ENCODE measurements at places on chromosomes 16 and 17.

DNA sequence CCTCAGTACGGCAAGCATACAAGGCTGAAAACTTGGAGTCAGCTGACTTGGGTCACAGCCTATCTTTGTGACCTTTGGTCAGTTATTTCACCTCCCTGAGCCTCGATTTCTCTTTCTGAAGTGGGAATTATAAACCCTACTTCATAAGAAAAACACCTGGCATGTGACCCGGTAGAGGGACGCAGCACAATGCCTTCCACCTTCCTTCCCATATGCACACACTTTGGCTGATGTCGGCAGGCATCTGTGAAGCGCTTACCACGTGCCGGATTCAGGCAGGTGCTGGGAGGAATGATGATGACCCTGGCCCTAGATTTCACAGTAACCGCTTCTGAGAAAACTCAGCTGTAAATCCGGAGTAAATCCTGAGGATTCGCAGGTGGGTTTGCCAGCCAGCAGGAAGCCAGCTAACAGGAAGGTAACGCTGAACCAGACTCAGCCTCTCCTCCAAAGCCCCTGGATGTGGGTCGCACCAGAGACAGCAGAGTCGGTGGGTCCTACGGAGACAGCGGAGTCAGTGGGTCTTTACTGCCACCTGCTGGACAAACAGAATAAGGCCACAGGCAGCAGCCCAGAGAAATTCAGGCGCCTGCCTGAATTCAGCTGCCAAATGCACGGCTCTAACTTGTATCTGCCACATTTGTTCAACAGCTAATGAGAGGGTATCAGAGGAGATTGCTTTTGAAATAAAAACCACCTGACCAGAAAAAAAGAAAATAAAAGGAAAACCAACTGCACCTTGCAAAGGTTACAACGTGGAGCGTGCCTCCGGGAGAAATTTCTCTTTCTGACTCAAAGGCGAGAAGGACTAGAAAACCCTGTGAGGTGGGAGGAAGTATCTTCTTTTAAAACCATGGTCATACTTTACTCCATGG lies 16.6 kb downstream of the COPRS start:
- DNase-seq, result peak; percentile 88

DNA sequence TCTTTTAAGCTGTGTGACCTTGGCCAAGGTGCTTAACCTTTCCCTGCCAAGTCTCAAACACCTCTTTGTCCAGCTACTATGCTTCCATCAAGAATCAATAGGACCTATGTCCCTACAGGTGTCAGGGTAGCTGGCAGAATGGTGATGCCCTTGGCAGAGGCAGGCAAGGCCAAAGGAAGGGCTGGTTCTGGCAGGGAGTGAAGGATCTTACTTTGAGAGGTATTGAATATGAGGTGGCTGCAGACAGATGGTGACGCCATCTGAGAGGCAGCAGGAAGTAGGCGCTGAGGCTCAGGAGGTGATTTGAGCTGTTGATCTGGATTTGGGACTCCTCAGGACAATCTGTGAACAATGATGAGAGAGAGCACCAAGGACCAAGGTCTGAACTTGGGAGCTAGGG lies 12.5 kb downstream of the ABCC3 start:
- DNase-seq, result no peak

GRCh38 chr16:84670063-84670462 lies 21.8 kb downstream of the KLHL36 start:
- no peak for DNase-seq

GRCh38 chr16:58507963-58508670 lies 7.2 kb upstream of the SETD6 start:
- no peak for DNase-seq

DNA sequence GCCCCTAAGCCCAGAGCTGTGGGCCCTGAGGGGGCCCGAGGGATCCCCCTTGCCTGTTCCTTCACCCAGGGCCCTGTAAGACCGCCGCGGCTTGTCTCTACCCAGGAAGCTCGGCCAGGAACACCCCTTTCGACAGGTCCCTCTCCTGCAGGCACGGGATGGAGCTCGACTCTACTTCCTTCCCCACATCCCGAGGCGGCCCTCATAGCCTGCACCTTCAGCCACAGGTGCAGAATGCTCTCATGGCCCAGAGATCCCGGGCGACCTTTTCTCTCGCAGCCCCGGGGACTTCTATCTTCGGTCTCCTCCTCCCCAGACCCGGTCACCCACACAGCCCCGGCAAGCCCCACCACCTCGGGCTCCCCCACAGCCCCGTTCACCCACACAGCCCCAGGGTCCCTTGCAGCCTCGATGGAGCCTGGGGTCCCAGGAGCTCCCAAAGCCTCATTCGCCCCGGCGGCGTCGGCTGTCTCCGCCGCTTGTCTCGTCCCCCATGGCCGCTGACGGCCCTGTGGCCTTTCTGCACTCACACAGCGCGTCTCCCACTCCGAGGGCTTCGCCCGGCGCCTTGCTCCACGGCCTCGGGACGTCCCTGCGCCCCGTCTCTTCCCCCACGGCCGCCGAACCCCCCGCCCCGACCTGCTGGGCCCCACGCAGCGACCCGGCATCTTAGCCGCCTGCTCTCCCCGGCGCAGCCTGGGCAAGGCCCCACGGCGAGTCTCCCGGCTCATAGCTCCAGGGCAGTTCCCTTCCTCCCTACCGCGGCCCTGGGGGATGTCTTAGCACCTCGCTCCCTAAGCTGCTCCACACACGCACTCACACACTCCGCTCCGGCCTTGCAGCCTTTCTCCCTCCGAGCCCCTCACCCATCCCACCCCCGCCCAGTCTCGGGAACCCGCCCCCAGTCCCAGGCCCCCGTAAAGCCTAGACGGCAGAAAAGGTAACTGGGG lies 650 bp downstream of the KIAA0753 start:
- DNase-seq, result peak; percentile 66

GRCh38 chr16:48958681-48959080 lies 323.0 kb downstream of the CBLN1 start:
- DNase-seq, result no peak

DNA sequence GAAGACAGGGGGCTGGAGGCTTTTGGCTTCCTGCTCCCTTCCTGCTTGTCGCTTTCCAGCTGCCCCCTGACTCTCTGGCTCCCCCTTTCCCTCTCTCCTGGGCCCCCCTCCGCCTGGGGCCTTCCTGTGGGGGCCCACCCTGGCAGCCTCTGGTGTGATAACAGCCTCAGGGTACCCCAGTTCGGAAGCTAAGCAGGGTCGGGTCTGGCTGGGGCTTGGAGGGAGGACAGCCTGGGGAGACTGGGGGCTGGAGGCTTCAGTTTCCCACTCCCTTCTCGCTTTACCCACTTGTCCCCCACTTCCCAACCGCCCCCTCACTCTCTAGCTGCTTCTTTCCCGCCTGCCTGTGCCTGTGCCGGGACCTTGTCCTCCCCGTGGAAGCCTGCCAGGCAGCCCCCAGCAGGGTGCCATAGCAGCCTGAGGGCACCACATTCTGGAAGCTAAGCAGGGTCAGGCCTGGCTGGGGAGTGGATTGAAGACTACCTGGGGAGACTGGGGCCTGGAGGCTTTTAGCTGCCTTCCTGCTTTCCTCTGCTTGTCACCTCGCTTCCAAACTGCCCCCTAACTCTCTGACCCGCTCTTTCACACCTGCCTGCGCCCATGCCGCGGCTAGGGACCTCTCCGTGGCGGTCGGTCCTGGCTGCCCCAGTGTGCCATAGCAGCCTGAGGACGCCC lies 2275.5 kb downstream of the TP53TG3F start:
- DNase-seq, result no peak

- no peak for DNase-seq
Measured at GRCh38 chr17:81118308-81119221, 46.7 kb upstream of the PVALEF start.

DNA sequence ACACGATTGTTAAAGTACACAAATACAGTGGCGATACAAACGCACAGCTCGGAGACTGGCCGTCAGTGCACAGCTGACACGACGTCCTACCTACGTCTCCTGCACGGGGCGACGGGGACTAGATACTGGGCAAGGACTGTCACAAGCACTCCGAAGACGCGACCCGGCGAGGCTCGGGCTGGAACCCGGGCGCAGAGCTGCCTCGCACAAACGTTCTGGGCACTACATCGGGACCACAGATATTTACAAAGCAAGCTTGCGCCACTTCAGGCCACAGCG lies 13.8 kb downstream of the SLC16A3 start:
- DNase-seq, result no peak

DNA sequence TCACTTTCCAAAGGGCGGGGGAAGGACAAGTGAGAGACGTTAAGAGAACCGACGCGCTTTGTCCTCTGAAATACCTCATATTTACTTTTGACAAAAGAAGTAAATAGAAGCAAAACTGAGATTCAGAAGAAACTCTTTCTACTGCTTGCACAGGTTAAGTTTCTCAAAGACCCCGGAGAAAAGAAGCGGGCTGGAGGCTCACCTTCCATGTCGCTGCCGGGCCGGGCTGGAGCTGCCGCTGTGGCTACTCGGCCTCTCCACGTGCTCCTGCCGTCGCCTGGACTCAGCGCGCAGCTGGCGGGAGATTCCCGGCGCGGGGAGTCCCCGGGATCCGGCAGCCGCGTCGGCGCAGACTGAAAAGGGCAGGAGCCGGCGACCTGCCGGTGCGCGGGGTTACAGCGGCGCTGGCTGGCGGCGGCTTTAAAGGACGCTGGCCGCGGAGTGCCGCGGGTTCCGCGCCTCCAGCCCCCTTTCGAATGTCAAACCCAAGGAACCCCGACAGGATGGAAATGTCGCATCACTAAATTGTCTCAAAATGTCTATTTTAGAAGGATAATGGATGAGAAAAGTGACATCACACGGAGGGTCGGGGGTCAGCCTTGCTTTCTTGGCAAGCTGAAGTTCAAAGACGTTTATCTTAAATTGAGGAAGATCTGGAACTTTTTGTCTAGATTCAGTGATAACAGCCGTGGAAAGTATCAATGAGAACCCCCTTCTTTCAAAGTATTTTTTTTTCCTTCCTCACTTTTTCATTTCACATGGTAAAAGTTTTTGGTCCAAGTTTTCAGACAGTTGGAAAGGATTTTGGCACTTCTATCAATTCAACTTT lies at the start of gene IKZF3:
TSS of gene IKZF3 (minus strand) at position 395 of the 829 bp plus-strand sequence. CDS start at position 209, 186 bp downstream.
- peak; percentile 35 for DNase-seq

GRCh38 chr16:23485841-23486240 lies 24.5 kb downstream of the GGA2 start:
- no peak for DNase-seq

- no peak for DNase-seq
Measured at GRCh38 chr17:44360144-44360533, 3.5 kb downstream of the FAM171A2 start.

DNA sequence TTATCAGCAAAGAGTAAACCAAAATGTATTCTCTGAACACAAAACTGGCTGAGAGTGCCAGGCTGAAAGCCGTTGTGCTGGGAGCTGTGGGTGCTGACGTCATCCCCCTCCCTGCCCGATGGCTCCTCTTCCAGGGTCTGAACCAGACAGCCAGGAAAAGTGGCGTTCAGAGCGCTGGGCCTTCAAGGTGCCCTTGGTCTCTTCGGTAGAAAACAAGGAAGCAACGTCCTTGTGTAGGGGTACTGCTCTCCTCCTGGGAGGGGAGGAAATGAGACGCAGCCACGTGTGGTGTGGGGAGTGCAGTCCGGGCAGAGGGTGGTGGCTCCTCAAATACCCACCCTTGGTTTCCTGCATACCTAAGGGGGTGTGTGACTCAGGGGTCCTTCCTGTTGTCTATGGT lies 394.7 kb downstream of the SEC14L1 start:
- DNase-seq, result peak; percentile 5

- DNase-seq, result no peak
Measured at GRCh38 chr16:51041546-51041945, 109.5 kb downstream of the SALL1 start.

- no peak for DNase-seq
Measured at GRCh38 chr17:75645889-75646637, 12.8 kb downstream of the SMIM5 start.

DNA sequence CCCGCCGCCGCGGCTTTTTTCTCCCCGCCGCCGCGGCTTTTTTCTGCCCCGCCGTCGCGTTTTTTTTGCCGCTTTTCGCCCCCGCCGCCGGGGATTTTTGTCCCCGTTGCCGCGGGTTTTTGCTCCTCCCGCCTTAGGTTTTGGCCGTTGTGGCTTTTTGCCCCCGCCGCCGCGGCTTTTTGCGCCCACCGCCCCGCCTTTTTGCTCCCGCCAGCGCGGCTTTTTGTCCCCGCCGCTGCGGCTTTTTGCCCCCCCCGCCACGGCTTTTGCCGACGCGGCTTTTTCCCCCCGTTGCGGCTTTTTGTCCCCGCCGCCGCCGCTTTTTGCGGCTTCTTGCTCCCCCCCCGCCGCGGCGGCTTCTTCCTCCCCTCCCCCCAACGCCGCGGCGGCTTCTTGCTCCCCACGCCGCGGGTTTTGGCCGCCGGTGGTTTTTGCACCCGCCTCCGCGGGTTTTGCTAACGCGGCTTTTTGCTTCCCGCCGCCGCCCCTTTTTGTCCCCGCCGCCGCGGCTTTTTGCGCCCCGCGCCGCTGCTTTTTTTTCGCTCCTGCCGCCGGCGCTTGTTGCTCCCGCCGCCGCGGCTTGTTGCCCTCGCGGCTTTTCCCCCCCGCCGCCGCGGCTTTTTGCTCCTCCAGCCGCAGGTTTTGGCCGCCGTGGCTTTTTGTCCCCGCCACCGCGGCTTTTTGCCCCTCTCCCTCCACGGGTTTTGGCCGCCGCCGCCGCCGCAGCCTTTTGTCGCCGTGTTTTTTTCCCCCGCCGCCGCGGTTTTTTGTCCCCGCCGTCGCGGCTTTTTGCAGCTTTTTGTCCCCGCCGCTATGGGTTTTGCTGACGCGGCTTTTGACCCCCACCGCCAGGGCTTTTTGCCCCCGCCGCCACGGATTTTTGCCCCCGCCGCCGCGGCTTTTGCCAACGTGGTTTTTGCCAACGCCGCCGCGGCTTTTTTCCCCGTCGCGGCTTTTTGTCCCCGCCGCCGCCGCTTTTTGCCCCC lies 150.3 kb downstream of the KCNJ18 start:
- DNase-seq, result no peak

DNA sequence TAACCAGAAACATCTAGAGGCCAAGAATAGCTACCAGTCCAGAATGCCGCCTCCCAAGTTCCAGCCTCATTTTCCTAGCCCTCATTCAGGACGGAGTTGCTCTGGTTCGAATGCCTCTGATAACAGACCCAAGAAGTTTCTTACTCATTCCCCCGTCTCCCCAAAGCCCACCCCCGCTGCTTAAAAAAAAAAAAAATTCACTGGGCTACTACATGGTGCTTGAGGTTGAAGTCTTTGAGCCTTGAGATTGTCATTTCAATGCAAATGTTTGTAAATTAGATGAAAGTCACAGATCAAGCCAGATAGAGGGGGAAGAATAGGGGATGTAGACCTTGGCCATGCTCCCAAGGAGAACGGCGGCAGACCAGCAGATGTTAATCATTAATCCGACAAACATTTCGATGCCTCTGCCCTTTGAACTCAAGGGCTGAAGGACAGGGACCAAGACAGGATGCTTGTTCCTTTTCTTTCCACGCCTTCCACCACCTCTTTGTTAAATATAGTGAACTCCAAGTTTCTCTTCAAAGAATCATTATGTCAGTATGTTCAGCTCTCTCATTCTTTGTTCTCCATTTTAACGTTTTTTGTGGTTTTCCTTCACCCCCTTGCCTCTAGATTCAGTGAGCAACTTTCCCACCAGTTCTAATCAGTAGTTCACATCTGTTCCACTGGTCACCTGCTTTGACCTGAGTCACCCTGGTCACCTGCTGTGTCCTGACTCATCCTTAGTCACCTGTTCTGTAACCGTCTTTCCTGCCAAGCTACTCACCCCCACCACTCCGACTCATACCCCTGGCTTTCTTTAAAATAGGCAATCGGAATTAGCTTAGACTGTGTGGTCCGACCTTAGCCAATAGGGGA lies 190.3 kb downstream of the CPPED1 start:
- no peak for DNase-seq

- DNase-seq, result no peak
Measured at GRCh38 chr17:58280480-58281217, at the start of gene MPO. Gene MPO, minus strand, starts transcription at chr17:58280935. Its CDS starts 177 bp downstream, at chr17:58280758.

Measured in cardiac muscle cell (in vitro differentiated cells and primary cell).